Renal cortical epithelial cell (primary cell): ENCODE measurements at places on chromosomes 11 and 22. TPM values are rescaled to one million over a fixed set of nuclear protein-coding genes. Genes with fewer than 3 reads are reported as not detected.

- no peak for DNase-seq
Observed at GRCh38 chr11:116460156-116460920, 312.4 kb downstream of the BUD13 start.

- DNase-seq, result peak; percentile 59
Observed at GRCh38 chr11:31641477-31642062, 132.0 kb downstream of the ELP4 start.

DNA sequence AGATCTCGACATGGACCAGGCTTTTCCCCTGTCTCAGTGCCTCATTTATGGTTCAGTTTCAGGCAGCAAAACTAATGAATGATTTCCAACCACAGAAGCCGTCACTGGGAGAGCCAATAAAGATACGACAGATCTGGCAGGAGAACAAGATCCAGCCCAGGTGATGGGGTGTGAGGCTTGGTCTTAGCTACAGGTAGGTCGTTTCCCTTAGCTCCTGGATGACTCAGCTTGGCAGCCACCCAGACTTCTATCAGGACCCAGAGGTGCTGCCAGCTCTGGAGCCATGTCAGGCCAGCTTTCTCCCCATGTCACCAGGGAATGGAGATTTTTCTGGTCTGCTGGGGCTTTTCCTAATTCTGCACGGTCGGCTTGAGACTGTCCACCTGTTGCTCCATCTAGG, 36.3 kb upstream of the APOBEC3A start:
- peak; percentile 49 for DNase-seq

GRCh38 chr22:22920910-22921550, 33.4 kb downstream of the IGLL5 start:
- DNase-seq, result no peak

- no peak for DNase-seq
Observed at GRCh38 chr11:32855601-32856000, 25.9 kb downstream of the PRRG4 start.

DNA sequence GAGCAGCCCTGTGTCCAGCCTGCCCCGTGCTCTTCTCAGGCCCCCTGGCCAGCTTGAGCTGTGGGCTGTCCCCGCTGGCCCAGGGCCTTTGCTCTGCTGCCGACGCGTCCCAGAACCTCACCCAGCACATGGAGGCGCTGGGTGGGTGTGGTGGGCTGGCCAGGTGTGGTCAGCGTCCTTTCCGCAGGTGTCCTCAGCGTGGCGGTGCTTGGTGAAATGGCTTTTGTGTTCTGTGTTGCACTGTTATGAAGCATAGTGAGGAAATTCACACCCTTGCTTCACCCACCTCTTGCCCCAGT, 37.4 kb downstream of the GRAMD4 start:
- no peak for DNase-seq

DNA sequence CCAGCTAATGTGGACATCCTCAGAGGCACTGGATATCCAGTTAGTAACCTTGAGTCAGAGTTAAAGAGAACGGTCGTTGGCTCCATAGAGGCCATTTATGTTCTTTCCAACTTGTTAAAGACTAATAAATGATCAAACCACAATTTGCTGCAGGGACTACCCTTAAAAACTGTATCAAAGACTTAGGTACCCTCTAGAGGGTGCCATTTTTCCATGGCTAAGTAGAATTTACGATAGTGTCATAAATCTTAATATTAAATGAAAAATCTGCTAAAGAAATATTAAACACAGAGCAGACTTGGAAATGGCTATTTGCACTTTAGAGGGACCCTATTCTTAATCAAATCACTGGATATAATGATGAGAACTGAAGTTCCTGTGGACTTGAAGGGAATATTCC, 685.2 kb upstream of the CHORDC1 start:
- no peak for DNase-seq

Gene PRG3
- not detected in 2 replicates for total RNA-seq

Gene MICAL3
- 43.9 and 132 TPM in 2 replicates for total RNA-seq

Gene RNF121
- total RNA-seq, result 44.1 and 84.4 TPM in 2 replicates
